Retina (tissue), 1 donor: ENCODE measurements at places on chromosomes 4 and X.

DNA sequence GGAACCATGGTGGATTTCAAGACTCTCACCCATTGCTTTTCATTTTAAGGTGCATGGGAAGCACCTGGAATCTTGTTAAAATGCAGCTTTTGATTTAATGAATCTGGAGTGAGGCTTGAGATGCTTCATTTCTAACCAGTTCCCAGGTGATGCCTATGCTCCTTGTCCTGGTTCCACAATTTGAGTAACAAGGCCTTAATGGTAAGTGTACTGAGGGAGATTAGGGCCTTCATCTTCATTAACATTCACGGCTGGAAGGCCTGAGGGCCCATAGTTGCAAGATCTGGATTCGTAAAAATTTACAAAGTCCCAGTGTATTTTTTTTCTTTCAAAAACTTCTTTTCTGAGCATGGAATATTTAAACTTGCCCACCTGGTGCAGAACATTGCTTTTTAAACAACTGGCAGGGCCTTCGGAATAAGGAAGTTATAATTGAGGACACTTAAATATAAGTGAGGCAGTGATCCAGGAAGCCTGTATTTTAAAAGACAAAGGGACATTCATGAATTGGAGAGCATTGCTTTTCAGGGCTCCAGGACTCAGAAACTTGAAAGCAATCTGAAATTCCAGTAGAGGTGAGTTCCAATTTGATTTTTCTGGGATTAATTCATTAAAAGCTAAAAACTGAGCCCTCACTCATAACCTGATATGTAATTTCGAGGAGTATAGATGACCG, 77.8 kb downstream of the NPNT start:
- no peak for DNase-seq

DNA sequence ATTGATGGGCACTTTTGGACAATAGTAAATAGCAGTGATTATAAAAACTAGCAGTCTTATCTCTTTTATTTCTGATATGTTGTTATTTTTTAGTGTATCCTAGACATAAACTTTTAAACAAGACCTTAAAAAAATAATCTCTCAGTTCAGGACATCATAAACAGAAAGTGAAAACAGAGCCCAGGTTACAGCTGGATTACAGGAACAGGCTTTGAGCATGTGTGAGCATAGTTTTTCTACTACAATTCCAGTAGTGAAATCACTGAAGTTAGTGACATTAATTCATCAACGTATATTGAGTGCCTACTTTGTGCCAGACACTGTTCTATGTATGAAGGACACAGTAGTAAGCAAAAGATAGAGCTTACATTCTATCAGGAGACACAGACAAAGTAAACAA, 16.9 kb downstream of the TRIM75 start:
- DNase-seq: no peak

DNA sequence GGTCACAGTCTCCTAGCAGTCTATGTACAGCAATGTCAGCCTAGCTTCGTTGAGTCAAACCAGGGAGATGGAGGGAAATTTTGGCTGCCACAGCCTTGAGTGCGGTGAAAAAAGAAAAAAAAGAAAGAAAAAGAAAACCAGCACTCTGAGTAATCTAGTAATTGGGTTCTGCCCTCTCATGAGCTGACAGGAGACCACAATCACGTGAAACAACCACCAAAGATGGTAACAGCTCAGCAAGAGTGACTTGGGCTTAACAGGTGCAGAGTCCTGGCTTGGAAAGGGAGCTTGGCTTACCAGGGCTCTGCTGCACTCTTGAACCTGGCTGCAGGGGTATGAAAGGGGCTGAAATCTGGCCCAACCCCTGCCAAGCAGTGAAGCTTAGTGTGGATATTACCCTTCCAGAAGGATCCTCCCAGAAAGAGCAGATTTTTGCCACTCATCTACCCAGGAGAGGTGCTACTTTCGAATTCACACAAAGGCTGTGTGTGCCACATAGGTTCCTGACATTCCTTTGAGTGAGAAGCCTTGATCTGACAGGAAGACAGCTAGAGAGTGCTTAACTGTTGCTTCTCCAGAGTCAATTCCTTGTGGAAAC, 350.3 kb downstream of the PTTG2 start:
- no peak for DNase-seq

- no peak for DNase-seq
Measured at GRCh38 chr4:22463179-22463578, 52.7 kb downstream of the ADGRA3 start.

GRCh38 chr4:138161351-138161750, 80.8 kb downstream of the SLC7A11 start:
- DNase-seq: no peak

DNA sequence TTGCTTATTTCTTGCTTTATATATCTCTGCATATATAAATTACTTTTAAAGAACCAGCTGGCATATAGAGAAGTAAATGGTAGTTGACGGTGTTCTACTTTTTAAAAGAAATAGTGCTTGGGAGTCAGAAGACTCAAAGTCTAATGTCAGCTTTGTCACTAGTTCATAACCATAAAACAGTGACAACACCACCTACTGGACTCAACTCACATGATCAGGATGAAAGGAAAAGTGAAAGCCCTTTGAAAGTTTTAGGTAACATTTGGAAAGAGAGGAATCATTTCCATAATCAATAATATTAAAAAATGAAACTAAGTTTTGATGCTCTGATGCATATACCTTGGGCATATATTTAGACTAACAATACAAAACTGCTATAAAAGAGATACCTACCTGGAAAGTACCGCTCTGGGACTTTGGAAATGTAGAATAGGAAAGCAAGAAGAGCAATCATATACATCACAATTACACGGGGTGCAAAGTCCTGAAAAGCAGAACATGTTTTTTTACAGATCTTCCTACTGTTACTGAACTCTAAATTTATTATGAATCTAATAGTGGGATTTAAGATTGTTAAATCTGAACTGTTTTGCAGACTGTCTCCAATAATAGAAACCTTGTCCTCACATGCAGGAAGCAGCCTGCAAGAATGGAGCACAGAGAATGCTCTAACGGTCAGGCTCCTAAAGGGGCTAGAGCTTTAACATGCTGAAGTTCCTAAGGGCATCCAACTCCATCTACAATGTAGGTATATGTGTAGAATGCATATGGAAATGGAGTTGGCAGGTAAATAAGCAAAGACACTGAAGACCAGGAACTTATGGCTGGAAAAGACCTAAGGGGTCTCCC, 15.6 kb downstream of the PAQR3 start:
- no peak for DNase-seq

DNA sequence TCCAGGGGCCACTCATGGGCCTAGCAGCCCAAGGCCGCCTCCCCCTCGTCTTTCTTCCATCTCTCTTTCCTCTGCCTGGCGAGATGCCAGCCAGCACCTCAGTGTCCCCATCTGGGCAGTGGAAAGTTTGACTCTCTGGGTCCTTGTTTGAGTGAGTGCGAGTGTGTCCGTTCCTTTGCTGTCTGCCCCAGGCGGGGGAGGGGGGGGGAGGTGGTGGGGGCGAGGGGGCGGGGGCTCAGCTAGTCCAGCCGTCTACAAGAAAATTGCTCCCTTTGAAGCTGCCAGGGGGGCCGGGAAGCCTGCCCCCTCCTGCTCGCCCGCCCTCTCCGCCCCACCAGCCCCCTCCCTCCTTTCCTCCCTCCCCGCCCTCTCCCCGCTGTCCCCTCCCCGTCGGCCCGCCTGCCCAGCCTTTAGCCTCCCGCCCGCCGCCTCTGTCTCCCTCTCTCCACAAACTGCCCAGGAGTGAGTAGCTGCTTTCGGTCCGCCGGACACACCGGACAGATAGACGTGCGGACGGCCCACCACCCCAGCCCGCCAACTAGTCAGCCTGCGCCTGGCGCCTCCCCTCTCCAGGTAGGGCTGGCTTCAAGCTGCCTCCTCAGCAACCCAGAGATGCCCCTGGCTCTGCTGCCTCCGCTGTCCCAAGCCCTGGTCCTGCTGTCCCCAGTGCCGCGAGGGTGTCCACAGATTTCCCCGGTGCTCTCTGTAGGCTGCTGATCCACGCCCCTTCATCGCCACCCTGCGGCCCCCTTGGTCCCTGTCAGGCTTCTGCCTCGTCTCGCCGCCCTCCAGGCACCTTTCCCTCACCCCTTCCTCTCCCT, at the start of gene BGN:
TSS of gene BGN (plus strand) at position 440 of the 821 bp plus-strand sequence. CDS start 9,652 bp downstream, outside the sequence.
- DNase-seq: peak; percentile 61

GRCh38 chr4:59063015-59063720, 1953.0 kb upstream of the IGFBP7 start:
- DNase-seq: no peak

DNA sequence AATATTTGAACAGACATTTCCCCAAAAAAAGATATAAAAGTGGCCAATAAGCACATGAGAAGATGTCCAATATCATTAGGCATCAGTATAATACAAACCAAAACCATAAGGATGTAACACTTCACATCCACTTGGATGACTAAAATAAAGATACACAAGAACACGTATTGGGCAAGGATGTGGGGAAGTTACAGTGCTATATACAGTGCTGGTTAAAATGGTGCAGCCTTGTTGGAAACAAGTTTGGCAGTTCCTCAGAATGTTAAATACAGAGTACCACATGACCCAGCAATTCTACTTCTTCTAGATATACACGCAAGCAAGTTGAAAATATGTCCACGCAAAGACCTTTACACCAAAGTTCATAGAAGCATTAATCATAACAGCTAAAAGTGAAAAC, 58.9 kb downstream of the HAUS3 start:
- no peak for DNase-seq

GRCh38 chrX:40727581-40728252, 7.6 kb downstream of the MED14 start:
- DNase-seq: no peak

GRCh38 chrX:69093960-69094871, 71.0 kb downstream of the PJA1 start:
- peak; percentile 62 for DNase-seq

- DNase-seq: no peak
Measured at GRCh38 chr4:173174594-173175012, 6.0 kb downstream of the GALNT7 start.

DNA sequence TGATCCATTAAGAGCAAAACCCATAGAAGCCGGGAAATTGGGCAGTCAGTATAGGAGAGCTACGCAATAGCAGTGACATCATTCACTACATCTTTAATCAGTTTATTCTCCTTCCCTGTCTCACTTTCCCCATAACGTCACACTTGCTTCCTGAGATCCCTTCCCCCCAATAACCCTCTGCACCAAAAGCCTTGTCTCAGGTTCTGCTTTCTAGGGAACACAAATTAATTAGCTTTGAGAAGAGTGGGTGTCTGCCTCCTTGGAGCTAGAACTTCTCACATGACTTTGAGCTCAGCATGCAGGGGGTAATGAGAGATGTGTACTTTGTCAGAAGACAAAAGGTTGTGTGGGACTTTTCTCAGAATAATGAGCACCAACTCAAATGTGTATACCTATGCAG, 128.3 kb upstream of the MAOA start:
- no peak for DNase-seq

DNA sequence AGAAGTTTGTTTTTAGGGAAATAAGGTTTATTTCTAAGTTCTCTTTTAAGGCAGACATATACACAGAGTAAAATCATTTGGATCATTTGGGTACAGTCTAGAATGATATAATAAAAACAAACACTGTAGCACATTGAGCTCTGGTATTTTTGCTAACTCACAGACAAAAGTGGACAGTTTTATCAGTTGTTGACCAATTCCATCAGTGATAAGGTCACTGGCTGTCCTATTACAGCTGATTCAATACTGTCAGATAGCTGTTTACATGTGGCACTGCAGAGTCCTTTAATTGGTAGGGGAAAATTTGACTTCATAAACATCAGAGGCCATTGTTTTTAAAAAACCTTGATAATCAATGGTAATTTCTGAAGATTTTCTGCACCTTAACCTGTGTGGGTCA, 3.5 kb downstream of the IBSP start:
- no peak for DNase-seq

DNA sequence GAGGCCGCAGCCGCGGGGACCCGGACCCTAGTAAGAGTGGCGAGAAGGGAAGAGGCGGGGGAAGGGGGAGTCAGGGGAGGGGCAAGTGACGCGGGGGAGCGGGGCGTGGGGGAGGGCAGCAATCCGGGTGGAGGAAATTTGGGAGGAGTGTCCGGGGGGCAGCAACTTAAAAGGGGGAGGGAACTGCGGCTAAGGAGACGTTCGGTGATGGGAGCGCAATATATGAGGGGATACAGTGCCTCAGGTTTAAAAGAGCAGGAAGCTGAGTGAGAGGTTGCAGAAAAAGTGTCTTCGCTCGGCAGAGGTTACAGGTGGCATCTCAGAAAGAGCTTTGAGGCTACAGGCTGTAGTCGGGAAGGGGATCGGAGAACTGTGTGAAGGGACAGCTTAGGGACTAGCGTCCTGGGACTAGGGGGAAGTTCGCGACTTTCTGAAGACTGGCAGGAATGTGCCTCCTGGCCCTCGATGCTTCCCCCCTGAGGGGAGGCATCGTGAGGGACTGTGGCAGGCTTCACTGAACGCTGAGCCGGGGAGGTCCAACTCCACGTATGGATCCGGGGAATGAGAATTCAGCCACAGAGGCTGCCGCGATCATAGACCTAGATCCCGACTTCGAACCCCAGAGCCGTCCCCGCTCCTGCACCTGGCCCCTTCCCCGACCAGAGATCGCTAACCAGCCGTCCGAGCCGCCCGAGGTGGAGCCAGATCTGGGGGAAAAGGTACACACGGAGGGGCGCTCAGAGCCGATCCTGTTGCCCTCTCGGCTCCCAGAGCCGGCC, 519 bp downstream of the FOXO4 start:
- DNase-seq: peak; percentile 34

DNA sequence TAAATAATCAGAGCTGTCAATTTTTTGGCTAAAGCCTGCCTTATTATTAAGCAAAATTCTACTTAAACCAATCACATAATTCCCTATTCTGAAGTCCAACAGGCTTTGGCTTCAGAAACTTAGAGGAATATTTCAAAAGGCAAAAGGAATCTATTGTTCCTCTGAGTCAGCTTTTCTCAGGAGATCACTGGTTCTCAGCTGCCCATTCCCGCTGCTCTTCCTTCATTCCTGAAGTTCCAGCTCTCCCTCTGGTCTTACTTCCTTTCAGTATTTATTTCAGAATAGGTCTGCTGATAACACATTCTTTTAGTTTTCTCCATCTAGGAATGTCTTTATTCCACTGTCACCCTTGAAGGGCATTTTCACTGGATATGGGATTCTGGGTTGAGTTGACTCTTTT, 133.7 kb downstream of the SOWAHB start:
- DNase-seq: no peak

DNA sequence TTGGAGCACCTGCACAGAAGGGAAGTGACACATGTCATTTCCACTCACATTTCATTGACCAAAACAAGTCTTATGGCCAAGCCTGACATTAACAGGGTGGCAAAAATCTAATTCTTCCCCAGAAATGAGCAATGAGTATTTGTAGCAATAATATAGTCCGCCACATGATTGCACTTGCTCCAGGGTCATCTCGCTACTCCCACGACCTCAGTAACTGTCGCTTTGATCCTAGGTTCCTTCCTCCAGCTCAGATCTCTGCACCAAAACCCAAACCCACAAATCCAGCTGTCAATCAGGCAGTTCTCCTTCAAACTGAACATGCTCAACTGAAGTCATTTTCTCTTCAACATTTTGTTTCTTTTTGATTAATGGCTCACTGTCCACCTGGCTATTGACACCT, 25.2 kb upstream of the PTTG2 start:
- DNase-seq: no peak

DNA sequence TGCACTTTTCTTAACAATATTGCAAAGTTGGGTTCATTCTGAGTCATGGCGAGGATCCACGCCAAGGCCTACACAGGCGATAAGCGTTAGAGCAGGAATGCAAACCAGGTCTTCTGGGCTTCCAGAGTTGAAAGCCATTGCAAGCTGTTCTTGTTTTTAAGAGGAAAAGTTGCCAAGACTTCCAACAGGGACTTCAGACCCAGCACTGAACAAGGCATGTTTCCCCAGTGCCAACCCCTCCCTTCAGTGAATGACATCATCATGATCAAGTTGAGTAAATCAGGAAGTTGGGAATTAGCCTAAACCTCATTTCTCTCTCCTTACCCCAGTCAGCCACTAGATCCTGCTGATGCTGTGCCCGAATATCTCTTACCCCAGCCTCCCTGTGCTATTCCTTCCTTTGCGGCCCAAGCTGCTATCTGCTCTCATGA, 355.1 kb downstream of the HS3ST1 start:
- no peak for DNase-seq
